Nucleus accumbens (tissue), 56 donors: ENCODE measurements at places on chromosomes 2 and 18.

- DNase-seq, result peak; percentile 29
Observed at GRCh38 chr2:113324684-113325160, 46.0 kb upstream of the PAX8 start.

DNA sequence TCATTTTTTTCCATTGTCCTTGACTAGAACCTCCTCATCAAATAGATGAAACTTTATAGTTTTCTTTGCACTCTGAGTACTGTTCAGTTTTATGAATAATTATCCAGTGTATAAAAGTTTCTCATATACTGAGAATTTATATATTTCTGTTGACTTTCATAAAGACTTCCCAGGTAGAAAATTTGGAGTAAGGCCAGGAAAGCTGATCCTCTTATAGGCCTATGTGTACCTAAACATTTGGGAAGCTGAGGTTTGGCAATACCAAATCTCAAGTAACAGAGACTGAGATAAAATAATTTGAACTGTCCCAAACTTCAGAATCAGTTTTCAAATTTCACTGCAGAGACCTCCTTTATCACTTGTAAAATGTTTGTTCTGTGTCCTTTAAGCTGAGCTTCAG, 43.4 kb downstream of the CCDC102B start:
- DNase-seq, result no peak

DNA sequence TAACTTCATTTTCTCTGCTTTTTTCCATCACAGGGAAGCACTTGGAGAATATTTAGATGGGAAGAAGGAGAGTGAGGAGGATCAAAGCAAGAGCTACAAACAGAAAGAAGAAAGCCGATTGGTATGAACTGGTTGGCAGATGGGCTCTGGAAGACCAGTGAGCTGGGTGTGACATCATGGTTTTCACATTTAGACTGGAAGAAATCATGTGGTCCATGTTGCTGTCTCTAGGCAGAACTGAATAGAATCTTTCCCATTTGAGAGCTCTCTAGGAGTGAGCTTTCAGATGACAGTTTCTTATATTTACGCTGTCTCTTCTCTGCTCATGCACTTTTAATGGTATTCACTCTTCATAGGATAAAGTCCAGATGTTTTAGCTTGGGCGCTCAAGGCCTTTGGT, 12.6 kb downstream of the DRC1 start:
- no peak for DNase-seq

- no peak for DNase-seq
Observed at GRCh38 chr2:7609556-7609955, 692.3 kb downstream of the RNF144A start.

GRCh38 chr2:6845312-6845711, 20.4 kb downstream of the CMPK2 start:
- DNase-seq, result no peak

GRCh38 chr18:49920731-49921130, 107.4 kb upstream of the ACAA2 start:
- DNase-seq, result no peak

GRCh38 chr2:189866296-189866695, 82.0 kb downstream of the PMS1 start:
- no peak for DNase-seq

- DNase-seq, result no peak
Observed at GRCh38 chr2:43592443-43592842, 3.4 kb downstream of the THADA start.

DNA sequence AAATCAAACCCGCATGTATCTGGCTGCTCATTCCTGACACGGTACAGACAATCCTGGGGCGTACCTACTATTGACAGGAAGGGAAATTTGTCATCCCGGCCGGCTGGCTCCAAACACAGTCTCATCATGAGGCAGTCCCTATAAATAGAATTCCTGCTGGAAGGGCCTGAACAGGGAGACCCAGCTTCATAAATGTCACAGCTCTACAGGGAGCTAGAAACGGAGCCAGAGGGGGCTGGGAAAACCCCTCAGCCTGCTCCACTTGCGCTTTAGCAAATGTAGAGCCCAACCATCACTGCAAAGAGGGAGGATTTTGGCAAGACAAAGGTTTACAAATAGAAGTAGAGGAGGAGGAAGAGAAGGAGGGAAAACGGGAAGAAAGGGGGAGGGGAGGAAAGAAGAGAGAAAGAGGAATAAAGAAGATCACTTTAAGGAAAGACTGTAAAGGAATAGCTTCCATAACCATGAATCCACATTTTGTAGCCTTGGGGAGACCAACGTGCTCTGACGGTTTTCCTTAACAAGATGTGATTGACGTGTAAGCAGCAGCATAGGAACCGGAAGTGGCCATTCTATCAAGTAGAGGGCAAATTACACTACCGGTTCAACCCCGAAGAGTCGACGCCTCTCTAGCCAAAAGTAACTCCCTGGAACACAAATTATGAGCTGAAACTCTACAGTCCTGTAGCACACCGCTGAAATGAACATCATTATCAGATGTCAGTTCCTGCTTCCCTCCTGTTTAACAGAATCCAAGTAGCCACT, 56.8 kb upstream of the TTN start:
- DNase-seq, result no peak

DNA sequence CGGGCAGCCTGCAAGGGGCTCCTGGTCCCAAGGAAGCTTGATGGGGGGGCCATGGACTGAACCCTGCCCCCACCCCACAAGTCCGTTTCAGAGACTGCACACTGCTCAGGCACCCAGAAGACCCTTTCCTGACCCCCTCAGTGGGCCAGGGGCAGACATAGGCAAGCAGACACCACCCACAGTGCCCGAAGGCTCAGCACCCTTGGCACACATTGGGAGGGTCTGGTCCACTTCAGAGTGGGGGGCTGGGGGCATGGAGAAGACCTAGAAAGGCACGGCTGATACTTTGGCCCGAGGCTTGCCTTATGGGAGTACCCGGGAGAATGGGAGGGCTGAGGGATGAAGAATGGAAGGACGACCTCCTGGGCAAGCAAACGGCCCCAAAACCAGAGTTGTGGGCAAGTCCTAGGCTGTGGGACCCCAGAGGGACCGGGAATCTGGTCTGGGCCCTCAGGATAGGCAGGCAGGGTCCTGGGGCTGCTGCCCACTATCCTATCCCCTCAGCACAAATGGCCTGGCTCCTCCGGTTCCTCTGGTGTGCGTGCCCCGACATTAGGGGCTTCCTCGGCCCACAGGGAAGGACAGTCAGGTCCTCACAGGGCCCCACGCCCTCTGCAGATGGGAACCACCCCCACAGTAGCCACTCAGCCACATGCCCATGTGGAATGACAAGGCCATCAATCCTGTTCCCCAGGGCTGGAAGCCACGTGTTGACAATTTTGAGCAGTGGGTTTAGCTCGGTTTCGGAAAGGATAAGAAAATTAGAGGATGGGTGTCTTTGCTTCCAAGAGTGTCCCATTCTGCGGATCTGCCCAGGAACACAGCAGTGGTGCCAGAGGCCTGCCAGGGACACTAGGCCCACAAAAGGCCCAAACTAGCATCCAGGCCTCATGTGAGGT, 15.0 kb upstream of the GPC1 start:
- no peak for DNase-seq

- no peak for DNase-seq
Observed at GRCh38 chr18:72107647-72108383, 436.3 kb downstream of the CBLN2 start.

GRCh38 chr2:191012845-191013681, 908 bp downstream of the STAT1 start:
- DNase-seq, result no peak

GRCh38 chr2:11389052-11389420, 44.6 kb upstream of the ROCK2 start:
- DNase-seq, result no peak

- DNase-seq, result no peak
Observed at GRCh38 chr2:178280244-178280852, 86.0 kb downstream of the OSBPL6 start.

- DNase-seq, result no peak
Observed at GRCh38 chr18:39966275-39966674, 1988.8 kb upstream of the PIK3C3 start.
